ENCODE measurements at places on chromosomes 16 and 17.

- no peak for DNase-seq
Observed at GRCh38 chr16:19384656-19385055, 33.0 kb upstream of the TMC5 start.

GRCh38 chr17:752620-753219 is 656 bp upstream of the GEMIN4 start:
- no peak for DNase-seq

DNA sequence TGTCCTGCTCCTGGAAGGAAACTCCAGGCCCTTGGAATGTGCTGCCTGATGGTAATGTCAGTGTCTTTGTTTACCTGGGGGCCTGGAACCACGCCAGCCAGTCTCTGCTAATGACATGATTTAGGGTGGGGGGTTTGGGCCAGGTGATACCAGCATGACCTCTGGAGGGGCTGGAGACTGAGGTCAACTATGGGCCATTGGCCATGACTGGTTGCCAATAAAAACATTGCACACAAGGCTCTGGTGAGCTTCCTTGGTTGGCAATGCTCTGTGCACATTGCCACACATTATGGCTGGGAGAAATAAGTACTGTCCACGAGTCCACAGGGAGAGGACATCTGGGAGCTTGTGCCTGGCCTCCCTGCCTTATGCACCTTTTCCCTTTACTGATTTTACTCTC is 52.5 kb downstream of the LITAF start:
- no peak for DNase-seq

DNA sequence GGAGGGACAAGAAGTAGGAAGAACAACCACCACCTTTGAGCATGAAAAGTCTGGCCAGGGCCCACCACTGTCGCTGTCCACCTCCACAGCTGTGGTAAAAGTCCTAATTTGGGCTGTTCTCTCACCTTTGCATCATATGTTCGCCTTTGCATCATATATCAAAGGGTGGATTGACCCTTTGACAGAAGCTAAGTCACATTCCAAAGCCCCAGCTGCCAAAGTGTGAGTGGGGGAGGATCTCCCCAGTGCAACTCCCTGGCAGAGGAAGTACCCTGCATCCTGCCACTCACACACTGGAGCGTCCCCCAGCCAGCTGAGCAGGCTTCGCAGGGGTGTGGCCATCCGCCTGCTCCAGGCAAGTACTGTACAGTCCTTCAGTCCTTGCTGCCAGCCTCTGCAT is 12.7 kb upstream of the SPECC1 start:
- DNase-seq: no peak

GRCh38 chr17:1897105-1897656 is 67.4 kb downstream of the RPA1 start:
- no peak for DNase-seq

Measured in GM18507 (cell line).